Activated CD4-positive, alpha-beta T cell treated with anti-CD3 and anti-CD28 coated beads, Interleukin-2, amount 10 ng/mL, durations not matched to agents 7 days and 5 days (primary cell): ENCODE measurements at places on chromosomes 7 and 10.

DNA sequence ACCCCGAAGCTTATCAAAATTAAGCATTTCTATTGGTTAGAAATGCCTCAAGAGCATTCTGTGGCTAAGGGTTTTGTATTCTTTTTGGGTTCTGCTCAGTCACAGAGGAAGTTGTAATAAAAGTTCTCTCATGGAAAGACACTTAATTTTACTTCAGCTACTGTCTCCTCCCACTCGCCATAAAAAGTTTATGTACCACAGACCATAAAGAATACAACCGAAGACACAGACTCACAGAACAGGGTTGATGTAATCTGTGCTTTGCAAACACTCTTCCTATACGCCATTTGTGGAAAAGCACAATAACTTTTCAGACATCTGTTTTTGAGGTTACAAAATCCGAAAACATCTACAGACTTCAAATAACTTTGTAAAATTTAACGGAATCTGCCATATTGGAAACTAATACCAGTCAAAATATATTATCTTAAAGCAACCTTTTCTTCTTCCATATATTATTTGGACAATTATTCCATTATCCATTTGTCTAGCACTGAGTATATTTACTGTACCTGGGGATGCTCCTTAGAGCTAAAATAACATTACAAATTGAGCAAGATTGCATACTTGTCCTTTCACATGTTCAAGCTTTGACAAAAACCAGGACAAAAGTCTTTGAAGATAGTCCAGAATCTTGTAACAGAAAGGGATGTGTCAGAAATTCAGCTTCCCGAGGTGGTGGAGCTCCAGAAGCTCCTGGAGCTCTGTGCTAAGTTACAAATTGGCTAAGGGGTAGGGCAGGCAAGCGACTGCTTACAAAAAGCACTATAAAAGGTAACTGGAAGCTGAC, 219.0 kb upstream of the MEOX2 start:
- DNase-seq, result no peak

- no peak for DNase-seq
Observed at GRCh38 chr7:108094933-108095710, 35.0 kb downstream of the LAMB4 start.

DNA sequence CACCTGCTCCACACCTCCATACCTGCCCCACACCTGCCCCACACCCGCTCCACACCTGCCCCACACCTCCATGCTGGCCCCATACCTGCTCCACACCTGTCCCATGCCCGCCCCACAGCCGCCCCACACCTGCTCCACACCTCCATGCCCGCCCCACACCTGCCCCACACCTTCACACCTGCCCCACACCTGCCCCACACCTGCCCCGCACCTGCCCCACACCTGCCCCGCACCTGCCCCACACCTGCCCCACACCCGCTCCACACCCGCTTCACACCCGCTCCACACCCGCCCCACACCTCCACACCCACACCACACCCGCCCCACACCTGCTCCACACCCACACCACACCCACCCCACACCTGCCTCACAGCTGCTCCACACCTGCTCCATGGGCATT, 53.0 kb downstream of the PARP12 start:
- no peak for DNase-seq

DNA sequence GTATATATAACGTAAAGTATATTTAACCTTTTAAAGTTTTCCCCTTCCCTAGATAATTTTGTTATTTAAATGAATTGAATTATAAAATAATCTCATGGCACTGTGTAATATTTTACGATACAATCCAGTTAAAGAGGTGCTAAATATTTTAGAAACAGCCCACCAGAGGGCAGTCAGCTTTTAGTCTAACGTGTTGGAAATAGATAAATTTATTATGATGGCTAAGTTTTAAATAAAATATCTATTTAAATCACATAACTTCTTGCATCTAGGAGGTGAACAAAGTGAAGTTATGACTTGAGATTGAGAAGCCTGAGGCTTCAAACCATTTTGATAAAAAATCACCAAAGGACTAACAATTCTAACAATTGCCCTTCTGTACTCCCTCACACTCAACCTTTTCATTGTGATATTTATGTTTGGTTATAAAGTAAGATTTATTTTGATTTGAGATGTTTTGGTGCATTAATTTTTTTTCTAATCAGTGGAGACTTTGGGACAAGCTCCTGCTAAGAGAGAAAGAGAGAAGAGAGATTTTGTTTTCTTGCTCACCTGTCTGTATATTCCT, 171.5 kb upstream of the SP4 start:
- DNase-seq, result peak; percentile 53

DNA sequence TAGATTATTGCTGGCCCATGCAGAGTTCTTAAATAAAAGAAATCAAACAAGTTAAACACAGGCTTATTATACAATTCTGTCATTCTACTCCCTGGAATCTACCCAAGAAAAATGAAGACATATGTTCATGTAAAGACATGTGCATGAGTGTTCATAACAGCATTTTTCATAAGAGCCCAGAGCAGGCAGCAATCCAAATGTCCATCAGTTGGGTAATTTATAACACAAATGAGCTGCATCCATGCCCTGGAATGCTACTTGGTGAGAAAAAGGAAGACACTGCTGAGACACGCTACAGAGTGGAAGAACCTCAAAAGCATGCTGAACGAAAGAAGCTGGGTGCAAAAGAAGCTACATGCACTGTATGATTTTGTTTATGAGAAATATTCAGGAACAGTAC, 342.6 kb downstream of the TCERG1L start:
- DNase-seq, result no peak

- no peak for DNase-seq
Observed at GRCh38 chr10:115056186-115056585, 37.0 kb upstream of the ATRNL1 start.

DNA sequence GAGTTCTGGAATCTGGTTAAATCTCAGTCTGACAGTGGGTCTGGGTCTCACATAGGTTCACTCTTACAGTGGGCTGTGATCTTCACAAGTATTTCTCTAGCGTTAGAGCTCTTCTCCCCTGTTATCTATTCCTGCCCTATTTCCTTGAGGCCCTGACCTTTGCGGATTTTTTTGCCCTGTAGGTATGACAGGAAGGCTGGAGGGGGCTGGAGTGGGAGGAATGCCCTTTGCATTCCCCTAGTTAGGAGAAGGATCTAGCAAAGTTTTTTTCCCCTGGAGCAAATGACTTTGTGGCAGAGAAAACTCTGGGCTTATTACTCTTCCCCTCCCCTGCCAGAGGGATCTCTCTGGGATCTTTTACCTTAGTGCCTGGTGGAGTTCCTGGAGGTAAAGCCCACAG, 49.2 kb downstream of the GALNT11 start:
- DNase-seq, result no peak

DNA sequence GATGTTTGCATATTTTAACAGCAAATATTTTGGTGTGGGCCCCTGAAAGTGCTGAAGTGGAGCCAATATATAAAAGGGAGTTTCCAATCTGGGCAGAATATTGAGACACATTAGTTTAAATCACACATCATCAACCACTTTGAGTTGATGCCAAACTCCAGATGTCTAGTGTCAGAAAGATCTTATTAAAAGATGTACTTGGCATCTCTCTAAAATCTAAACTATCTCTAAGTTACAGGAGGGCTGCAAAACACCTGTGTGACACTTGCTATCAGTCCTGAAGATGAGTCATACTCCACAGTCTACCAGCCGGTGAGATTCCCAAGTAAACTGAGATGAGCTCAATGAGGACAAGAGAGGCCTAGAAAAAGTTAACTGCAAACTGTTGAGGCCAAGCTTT, 11.4 kb downstream of the JAZF1 start:
- DNase-seq, result no peak

GRCh38 chr10:53990799-53991238, 810.2 kb downstream of the PCDH15 start:
- DNase-seq, result no peak

- no peak for DNase-seq
Observed at GRCh38 chr7:131583430-131583829, 27.0 kb upstream of the PODXL start.

DNA sequence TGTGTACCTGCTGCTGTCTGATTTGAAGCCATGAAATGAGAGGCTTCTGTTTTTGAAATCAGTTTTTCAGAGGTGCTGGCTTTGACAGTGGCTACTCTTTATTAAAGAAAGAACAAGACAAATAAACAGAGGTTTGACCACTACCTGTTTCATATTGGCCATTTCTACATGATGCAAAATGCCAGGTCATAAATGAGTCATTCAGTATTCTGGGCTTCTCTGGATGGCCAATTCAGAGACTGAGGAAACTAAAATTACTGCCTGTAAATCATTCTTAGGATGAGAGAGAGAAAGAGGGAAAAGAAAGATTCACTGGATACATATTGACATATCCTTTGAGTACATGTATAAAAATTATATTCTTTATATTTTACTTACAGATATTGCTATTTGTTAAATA, 303.3 kb upstream of the ETV1 start:
- no peak for DNase-seq

GRCh38 chr10:62341419-62341818, 32.8 kb upstream of the ZNF365 start:
- no peak for DNase-seq

DNA sequence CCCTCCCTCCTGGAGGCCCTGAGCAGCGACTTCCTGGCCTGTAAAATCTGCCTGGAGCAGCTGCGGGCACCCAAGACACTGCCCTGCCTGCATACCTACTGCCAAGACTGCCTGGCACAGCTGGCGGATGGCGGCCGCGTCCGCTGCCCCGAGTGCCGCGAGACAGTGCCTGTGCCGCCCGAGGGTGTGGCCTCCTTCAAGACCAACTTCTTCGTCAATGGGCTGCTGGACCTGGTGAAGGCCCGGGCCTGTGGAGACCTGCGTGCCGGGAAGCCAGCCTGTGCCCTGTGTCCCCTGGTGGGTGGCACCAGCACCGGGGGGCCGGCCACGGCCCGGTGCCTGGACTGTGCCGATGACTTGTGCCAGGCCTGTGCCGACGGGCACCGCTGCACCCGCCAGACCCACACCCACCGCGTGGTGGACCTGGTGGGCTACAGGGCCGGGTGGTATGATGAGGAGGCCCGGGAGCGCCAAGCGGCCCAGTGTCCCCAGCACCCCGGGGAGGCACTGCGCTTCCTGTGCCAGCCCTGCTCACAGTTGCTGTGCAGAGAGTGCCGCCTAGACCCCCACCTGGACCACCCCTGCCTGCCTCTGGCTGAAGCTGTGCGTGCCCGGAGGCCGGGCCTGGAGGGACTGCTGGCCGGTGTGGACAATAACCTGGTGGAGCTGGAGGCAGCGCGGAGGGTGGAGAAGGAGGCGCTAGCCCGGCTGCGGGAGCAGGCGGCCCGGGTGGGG, 2.2 kb downstream of the TRIM56 start:
- no peak for DNase-seq

GRCh38 chr10:114553436-114553835, 104.6 kb downstream of the ABLIM1 start:
- DNase-seq, result no peak

DNA sequence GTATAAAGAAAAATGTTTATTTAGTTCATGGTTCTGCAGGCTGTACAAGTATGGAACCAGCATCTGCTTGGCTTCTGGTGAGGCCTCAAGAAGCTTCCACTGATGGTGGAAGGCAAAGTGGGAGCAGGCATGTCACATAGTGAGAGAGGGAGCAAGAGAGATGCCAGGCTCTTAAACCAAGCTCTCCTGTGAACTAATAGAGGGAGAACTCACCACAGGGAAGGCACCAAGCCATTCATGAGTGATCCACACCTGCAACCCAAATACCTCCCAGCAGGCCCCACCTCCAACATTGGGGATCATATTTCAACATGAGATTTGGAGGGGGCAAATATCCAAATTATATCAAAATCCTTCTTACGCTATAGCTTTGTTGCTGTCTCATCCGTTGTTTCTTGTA, 113.1 kb downstream of the CPED1 start:
- no peak for DNase-seq

DNA sequence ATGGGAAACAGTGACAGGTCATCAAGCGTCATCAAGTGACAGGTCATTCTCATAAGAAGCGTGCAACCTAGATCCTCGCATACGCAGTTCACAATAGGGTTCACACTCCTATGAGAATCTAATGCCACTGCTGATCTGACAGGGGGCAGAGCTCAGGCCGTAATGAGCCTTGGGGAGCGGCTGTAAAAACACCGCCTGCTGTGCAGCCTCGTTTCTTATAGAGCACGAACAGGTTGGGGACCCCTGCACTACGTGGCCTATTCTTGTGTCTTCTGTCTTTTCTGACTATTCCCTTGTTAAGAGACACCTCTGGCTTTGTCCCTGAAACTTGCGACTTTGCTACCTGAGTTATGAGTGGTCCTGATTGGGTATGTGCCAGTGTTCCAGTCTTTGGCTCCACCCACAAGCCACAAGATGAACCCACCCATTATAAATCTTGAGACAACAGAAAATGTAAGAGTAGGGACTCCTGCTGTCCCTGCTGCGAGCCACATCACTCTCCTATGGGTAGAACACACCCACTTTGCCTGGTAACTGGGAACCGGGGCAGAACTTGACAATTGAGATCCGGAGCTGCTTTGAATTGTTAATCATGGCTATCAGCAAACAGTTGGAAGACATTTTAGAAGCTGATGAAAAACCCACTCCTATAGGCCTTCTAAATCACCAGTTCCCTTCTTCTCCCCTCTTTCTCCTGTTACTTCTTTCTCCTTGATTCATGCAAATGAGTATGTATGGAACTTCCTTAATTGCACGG, 55.8 kb upstream of the EXOC4 start:
- no peak for DNase-seq

DNA sequence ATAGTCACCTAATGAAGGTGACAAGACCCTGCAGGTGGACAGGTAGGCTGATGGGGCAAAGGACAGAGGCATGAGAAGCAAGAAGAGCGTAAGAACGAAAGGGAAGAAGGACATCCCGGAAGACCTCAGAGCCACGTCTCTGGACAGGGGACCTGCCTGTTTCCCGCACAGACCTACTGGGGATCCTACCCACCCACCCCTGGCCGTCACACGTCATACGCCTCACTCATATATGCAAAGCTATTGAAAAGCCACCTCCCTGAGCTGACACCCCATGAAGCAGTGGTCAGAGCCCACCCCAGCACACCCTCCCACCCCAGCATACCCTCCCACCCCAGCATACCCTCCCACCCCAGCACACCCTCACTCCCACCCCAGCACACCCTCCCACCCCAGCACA, 140.6 kb downstream of the GRID1 start:
- DNase-seq, result no peak
